ENCODE measurements at places on chromosomes 4 and X.

DNA sequence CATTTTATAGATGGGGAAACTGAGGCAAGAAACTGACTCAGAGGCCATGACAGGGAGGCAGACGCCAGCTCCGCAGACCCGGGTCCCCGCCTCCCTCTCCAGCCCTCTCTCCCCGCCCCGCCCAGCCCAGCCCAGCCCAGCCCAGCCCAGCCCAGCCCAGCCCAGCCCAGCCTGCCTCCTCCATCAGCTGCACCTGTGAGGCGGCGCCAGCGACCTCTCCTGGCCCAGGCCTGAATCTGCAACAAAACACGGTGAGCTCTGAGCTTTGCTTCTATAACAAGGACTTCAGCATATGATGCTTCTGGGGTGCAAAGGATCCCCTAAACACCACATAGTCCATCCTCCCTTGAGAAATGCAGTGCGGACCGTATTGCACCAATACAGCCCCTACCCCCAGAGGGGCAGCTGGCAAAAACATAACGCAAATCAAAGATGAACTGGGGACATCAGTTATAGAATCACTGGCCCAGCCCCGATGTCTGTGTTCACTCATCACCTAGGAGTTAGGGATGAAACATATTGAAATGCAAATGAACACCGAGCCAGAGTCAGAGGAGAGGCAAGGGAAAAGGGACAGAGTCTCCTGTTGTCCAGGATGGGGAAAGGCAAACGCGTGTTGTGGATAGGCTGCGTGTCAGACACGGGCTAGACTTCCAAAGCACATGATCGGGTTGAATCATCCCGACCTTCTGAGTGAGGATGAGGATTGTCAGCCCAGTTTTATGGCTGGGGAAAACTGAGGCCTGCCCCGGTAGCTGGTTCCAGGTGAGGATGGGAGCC lies 216.1 kb upstream of the PSAPL1 start:
- no peak for DNase-seq

GRCh38 chr4:8610858-8611616 lies 18.5 kb downstream of the CPZ start:
- no peak for DNase-seq

GRCh38 chr4:100314057-100314456 lies 123.8 kb upstream of the DDIT4L start:
- no peak for DNase-seq

- DNase-seq = no peak
These were observed 181.8 kb downstream of the HS6ST2 start for GRCh38 chrX:132776486-132777210.

DNA sequence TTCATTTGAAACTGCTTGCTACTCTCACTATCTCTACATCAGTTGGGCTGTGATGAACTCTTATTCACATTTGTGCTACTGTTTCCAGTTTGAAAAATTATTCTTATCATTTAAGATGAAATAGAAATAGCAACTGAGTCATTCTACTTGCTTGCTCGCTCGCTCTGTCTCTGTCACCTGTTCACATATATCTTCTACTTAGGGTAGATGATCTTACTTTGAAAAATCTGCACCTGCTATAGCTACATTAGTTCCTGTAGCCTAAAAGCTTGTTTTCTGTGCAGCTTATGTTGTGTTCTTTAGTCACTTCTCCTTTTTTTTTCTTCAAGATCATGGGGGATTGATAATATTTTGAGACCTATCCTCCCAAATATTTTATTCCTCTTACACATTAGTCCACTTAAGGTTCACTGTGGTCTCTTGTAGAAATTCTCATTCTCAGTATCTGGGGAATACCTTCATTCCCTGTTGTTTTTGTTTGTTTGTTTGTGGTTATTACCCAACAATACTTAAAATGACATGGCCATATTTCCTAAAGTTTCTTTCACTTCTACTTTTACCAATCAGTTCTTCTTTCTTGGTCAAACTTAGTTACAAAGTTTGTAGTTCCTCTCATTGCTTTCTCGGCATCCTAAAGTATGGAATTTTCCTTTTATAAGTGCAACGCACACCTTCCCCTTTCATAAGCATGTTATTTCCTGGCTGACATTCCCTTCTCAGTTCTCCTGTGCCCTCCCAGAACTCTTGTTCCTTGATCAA lies 36.5 kb downstream of the CLCN5 start:
- DNase-seq = no peak

DNA sequence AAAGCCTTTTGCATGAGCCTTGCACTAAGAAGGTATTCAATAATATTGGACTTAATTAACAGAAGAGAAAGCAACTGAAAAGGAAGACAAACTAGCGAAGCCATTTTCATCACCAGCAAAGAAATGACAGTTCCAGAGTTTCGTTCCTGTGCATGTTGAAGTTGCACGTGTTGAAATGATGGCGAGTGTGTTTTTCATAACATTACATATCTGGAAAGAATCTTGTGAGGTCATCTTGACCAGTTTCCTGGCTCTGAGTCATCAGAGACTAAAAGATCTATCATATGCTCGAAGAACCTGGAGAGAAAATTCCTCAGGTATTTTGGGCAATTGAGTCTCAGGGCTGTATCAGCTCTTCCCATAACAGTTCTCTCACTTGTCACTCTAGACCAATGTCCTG lies 106.2 kb upstream of the MAML3 start:
- no peak for DNase-seq

- no peak for DNase-seq
These were observed 624.4 kb upstream of the ACTRT1 start for GRCh38 chrX:128676651-128677050.

- DNase-seq = no peak
These were observed at the start of gene TLL1 for GRCh38 chr4:165872461-165873297. Gene TLL1, plus strand, starts transcription at chr4:165873237. Its CDS starts 668 bp downstream, at chr4:165873905.

DNA sequence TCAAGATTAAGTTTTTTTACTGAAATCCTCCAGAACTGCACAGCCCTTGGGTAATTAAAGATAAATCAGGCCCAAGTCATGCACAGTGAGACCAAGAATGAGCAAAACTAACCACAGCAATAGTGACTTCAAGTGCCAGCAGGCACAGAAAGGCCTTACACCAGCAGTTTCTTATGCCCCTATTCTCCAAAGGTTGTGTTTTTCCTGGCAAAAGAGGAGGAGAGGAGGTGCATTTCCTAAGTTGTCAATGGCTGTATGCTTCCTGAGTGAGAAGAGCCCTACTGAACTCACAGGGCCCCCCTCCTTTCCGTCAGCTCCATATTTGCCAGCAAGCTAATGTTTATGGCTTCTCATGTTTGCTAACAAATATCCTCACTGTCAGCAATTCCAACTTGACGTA lies 418.7 kb upstream of the INTU start:
- no peak for DNase-seq

DNA sequence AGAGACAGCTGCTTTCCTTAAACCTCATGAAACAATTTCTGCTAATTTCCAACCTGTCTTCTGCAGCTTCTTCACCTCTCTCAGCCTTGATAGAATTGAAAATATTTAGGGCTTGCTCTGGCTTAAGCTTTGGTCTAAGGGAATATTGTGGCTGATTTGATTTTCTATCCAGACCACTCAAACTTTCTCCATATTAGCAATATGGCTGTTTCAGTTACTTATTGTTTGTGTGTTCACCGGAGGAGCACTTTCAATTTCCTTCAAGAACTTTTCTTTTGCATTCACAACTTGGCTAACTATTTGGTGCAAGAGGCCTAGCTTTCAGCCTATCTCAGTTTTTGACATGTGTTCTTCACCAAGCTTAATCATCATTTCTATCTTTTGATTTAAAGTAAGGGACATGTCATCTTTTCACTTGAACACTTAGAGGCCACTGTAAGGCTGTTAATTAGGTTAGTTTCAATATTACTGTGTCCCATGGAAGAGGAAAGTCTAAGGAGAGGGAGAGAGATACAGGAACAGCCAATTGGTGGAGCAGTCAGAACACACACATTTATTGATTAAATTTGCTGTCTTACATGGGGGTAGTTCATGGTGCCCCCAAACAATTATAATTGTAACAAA lies 213.2 kb downstream of the RASL11B start:
- DNase-seq = no peak

GRCh38 chr4:74619931-74620702 lies 174.2 kb downstream of the BTC start:
- no peak for DNase-seq

DNA sequence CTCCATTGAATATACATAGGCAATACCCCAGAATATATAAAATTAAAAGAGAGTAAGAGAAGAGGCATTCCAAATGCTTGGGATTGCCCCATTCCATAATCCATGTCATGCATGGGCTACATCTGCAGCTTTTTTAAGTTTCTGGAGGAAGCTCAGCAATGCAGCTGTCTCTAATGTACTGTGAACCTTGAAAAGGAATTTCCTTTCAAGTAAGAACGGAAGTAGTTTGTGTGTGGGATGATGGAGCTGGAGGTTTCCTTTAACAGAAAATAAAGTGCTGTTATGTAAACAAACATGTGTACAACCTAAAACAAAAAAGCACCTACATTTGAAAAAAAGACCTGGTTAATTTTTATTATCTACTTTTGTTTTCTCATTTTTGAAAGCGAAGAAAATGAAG lies 303.5 kb downstream of the BMPR1B start:
- no peak for DNase-seq

GRCh38 chr4:154610582-154610981 lies 1.9 kb downstream of the FGG start:
- no peak for DNase-seq

GRCh38 chr4:10703766-10704429 lies 19.3 kb upstream of the CLNK start:
- DNase-seq = no peak

DNA sequence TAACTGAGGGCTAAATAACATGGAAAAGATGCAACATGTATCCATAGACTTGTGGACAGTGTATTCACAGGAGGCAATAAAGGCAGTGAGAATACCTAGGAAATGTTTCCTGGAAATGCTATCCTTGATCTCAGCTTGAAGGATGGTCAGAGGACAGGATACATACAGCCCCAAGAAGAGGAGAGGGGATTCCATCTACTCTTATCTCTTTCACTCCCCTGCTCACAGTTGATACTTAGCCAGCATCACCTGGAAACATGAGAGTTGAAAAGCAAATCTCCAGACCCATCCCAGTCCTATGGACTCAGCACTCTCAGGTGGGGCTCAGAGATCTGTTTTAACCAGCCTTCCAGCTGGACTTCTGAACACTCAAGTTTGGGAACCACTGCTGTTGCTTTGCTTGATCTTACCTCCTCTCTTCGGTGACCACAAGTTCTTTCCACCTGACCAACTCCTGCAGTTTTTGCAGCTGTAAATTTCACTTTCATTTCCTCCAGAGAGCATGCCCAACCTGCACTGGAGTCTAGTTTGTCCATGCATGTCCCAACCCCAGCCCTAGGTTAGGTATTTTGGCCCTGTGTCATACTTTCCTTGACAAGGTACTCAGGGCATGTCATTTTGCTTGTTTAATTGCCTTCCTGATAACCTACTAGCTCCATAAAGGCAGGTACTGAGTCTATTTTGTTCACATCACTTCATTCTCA lies 10.4 kb downstream of the RELL1 start:
- no peak for DNase-seq

DNA sequence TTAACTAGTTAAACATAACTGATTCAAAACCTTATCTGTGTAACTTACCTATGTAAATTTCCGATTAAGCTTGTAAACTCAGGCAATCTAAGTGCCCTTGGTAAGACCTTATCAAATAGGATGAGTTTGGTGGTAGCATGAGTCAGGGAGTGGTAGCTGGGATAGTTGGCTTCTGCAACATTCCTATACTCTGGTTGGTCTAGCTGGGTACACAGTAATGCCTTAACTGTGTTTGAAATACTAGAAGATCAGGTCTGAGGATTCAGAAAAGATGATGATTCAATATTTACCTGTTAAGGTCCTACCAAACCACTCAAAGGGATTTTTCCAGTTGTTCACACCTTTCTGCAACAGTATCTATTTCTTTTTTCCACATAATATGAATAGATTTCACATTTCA lies 5.3 kb downstream of the YIPF7 start:
- DNase-seq = no peak

DNA sequence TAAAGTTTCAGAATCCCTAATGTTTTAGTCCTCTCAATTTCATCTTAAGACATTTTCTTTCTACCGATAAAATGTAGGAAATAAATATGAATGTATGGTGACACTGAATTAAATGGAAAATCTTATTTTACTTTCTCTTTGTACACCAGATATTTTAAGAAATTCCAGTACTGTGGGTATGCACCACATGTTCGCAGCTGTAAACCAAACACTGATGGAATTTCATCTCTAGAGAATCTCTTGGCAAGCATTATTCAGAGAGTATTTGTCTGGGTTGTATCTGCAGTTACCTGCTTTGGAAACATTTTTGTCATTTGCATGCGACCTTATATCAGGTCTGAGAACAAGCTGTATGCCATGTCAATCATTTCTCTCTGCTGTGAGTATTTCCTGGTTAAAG lies 26.9 kb downstream of the C4orf46 start:
- DNase-seq = no peak

DNA sequence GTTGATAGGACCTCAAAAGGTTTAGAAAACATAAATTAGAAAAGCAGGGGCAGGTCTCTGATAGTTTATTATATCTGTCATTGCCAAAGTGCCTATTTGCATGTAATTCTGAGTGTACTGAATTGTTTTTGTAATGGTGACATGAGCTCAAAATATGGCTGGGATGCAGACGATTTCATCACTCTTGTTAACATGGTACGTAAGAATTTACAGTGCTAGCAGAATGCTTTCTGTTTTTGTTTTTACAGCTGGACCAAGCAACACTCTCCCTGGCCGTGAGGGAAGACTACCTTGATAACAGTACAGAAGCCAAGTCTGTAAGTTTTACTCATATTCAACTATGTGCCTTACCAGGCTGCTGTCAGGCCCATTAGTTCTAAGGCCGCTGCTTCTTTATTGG lies 58.1 kb downstream of the PHEX start:
- no peak for DNase-seq

GRCh38 chrX:15600049-15600448 lies 711 bp downstream of the ACE2 start:
- DNase-seq = no peak

- DNase-seq = no peak
These were observed 50.7 kb downstream of the MRPL1 start for GRCh38 chr4:77913348-77913747.

DNA sequence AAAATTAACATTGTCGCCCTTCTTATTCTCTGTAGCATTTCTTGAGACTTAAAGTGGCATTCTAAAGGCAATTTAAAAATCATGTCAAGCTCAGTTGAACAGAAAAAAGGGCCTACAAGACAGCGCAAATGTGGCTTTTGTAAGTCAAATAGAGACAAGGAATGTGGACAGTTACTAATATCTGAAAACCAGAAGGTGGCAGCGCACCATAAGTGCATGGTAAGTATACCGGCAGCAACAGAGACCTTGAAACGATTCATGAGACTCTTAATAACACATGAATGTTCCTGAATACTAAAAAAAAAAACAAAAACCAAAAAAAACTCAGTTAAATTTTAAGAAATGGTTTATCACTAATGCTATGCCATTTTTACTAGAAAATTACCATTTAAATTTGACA lies 82.4 kb upstream of the HPRT1 start:
- no peak for DNase-seq

All from effector memory CD4-positive, alpha-beta T cell (primary cell).